ENCODE measurements at places on chromosomes 3 and 15.

DNA sequence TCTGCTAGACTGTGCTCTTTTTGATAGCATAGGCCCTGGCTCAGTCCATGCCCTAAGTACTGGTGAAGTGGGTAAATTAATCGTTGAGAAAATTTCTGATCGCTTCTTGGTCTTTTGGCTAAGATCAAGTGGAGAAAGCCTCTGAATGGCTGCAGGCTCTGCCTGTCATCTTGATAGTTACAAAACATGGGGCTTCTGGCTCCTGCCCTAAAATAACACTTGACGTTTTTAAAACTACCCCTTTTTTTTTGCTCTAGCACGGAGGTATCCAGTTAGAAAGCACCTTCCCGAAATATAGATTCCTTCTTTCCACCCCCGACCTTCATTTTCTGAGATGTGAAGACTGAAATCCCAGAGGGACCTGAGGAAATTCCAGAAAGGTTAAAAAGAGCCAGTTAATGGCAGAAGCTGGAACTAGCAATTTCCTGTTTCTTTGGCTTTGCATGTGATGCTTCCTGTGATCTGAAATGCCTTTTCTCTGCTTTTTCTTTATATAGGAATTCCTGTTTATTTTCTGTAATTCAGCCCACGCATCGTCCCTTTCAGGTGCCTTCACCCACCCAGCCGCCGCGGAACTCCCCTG lies 799 bp upstream of the C2CD4B start:
- peak; percentile 16 for DNase-seq

DNA sequence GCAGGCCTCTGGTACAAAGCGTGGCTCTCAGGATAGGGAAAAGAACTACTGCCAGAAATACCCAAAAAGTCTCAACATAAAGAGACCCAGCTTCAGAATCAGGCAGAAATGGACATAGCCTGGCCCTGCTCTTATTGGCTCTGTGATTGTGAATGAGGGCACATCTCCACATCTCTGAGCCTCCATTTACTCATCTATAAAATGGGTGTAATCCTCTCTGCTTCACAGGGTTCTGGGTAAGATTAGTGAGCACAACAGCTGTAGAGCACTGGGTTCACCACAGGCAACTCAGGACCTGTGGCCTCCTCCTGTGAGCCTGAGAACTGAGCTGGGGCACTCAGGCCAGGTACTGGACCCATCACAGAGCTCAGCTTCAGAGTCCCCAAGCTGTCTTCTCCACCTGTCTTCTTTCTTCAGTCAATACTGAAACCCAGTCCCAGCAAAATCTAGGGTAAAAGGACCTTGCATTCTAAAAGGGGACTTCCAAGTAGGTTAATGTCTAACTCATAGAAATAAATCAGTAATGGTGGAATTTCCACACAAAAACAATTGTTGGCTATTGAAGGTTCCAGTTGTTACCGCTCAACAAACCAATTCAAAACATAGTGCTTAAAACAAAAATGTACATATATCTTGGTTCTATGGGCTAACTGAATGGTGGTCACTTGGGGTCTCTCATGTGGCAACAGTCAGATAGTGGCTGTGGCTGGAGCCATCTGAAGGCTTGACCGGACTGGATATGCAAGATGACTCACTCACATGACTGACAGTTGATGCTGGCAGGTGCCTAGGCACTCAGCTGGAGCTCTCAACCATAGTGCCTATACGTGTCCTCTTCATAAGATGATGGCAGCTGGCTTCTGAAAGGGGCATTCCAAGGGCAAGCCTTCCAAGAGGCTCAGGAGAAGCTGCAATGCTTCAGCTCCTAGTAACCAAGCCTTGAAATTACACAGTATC lies 47.3 kb downstream of the TRIM42 start:
- DNase-seq: no peak

GRCh38 chr15:87669846-87670245 lies 586.7 kb downstream of the NTRK3 start:
- DNase-seq: no peak

DNA sequence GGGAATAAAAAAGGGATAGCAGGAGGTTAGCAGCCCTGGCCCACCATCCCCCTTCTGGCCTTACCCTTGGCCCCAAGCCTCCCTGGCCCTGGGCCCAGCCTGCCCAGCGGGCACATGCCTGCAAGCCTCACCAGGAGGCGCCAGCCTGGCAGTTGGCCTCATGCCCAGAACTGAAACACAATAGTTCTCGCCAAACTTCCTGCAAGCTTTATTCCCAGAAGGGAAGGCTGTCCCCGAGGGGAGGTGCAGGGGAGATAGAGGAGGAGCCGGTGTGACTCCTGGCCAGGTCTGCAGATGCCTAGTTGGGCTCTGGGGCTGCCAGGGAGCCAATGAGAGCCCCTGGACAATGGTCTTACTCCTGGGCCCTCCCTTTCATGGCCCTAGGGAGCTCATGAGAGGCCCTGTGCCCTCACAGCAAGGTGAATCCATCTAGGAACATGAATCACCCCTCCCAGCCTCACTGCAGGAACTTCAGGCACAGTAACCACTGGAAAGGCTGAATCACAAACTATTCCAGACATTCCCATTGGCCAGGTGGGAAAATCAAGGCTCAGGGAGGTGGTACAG lies 4.0 kb downstream of the CCDC33 start:
- peak; percentile 89 for DNase-seq

- DNase-seq: no peak
Observed at GRCh38 chr3:13624021-13624420, 75.1 kb downstream of the FBLN2 start.

DNA sequence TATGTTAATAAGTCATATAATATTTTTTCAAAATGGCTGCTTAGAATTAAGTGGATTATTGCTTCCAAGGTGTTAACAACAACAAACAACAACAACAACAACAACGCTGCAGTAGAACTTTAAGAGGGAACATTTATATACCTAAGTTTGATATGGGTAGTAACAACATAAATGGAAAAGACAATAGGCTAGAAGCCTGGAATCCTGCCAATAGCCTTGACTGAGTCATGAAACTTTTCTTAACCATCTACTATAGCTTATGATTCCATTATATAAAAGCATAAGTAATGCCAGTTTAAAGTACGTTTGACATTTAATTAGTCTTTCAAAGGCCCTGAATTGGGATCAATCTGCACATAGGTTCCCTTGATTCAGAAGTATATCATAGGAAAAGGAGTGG lies 31.2 kb downstream of the SATB1 start:
- peak; percentile 22 for DNase-seq

DNA sequence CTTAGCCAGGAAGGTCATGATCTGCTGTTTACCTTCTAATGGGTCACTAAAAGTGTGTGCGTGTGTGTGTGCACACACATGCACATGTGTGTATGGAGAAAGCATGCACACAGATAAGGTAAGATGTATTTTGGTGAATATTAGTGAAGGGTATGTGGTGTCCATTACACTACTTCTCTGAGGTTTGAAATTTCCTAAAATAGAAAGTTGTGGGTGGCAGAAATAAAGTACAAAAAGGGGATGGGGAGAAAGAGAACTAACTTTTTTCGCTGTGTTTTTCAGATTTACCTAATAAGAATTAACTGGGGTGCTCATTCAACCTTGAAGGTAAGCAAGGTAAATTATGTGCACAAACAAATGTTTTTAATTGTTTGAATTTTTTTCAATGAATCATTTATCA lies 24.4 kb upstream of the NR2E3 start:
- DNase-seq: no peak

DNA sequence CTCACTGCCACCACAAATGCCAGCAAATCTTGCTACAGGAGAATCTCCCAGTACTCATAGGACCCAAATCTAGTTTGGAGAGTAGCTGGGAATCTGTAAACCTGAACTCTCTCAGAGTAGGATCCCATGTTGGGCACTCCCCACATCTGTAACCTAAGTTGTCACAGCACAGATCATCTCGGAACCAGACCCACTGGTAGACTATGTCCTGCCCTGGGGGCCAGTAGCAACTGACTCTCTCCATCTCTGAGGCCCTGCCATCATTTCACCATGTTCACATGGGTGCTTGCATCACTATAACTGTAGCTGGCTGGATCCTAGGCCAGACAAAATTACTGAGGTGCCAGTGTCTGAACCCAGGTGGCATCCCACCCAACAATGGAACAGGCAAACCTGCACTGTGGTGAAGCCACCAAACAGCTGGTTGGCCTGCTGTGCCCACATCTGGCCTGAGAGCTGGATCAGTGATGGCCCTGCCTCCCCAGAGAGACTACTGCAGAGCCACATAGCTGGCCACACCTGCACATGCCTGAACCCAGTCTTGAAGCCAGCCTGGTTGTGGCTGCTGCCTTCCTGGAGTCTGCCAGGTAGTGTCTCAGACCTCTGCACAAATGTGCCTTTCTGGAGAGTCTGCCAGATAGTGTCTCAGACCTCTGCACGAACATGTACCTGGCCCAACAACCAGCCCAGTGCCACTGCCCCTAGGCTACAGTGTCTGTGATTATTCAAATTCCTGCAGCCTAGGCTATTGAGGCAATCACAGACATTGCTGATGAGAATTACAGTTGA lies 82.0 kb downstream of the ISL2 start:
- DNase-seq: no peak

DNA sequence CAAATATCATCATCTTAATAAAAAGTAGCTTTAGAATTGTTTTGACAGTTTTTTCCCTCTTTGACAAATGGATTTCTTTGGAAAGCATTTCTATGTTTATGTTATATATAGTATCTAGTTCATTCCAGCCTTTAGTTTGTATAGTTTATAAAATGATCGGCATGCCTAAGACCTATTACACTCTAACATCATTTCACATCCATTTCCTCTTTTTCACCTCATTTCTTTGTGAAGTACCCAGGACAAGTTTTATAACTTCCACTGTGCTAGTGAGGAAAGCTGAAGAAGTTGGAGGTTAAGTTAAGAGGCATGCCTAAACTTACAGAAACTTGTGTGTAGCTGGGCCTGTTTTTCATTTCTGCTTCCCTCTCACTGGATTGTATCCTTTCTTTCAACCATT lies 178.4 kb downstream of the TP63 start:
- no peak for DNase-seq

GRCh38 chr3:58835086-58835485 lies 168.5 kb upstream of the FAM3D start:
- peak; percentile 70 for DNase-seq

GRCh38 chr15:28888302-28888894 lies 2.6 kb downstream of the APBA2 start:
- no peak for DNase-seq

- no peak for DNase-seq
Observed at GRCh38 chr15:49712846-49713450, 92.1 kb downstream of the DTWD1 start.

GRCh38 chr15:95932676-95933075 lies 397.8 kb upstream of the NR2F2 start:
- peak; percentile 90 for DNase-seq

- no peak for DNase-seq
Observed at GRCh38 chr3:180762866-180763265, 83.6 kb upstream of the CCDC39 start.

DNA sequence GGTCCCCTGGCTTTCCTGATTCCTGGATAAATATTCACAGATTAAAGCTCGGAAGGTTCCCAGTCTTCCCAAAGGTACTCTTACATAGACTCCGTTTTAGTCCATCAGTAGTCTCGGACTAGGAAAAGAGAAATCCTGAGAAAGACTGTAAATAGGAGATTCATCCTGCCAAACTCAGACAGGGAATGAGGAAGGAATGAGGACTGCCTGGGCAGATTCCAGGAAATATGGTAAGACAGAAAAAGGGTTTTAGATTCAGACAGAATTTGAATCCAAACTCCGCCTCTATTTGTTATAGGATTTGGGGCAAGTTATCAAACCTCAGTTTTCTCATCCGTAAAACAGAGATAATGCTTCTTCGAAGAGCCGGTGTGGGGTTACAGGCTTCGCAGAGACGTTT lies 77.8 kb upstream of the VGLL4 start:
- no peak for DNase-seq

DNA sequence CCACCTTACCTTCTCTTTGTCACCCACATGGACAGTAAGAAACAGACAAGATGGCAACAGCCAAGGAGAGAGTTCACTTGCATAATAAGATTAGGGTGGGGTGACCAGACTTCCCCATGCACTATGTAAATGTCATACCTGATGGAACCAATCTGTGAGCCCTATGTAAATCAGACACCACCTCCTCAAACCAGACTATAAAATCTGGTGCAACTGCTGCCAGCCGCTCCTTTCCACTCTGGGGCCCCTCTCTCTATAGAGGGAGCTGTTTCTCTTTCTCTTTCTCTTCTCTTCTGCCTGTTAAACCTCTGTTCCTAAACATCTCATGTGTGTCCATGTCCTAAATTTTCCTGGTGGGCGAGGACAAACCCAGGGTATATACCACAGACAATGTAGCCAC lies 405.5 kb upstream of the CNTN4 start:
- DNase-seq: no peak
